Natural killer cell treated with Interleukin-12 subunit alpha and Interleukin-12 subunit beta and Interleukin-15 and Interleukin-18, amount 100 ng/mL, for 72 hours (primary cell): ENCODE measurements at places on chromosomes 16 and 17. TPM values are rescaled to one million over a fixed set of nuclear protein-coding genes. Genes with fewer than 3 reads are reported as not detected.

Gene CEP95
- total RNA-seq = 74.3 TPM

DNA sequence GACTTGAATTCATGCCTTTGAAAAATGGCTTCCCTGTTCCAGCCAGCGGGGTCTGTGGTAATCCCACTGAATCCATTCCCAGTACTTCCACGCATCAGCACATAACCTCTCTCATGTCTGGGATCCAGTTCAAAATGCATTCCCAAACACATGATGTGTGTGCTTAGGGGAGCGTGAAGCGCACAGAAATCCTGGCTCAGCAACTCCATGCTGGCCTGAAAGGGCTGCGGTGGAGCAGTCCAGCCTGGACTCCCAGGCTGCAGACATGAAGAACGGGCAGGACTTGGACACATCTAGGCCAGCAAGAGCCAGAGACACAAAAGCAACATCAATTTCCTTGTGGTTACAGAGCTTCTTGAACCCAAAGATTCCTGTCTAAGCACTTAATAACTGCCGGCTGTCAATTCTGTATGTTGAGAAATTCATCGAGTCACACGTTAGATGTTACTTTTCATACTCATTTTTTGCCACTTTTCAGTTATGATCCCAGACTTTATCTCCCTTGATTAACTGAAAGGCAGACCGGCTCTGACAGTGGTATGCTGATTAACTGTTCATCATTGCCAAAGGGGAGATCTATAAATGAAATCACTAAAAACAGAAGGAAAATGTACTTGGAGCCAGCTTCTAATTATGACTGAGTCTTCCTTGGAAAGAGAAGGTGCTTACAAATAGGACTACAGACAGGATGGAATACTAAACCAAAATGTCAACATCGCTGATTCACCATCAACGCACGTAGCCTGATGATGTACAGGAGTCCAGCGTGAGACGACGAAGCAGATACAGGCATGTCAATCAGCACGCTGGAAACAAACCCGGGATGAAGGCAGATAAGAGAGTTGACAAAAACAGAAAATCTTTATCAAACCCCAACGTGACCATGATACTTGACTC lies 23.0 kb downstream of the NSMCE1 start:
- DNase-seq = no peak

Gene PRR35
- total RNA-seq = 0.12 TPM

DNA sequence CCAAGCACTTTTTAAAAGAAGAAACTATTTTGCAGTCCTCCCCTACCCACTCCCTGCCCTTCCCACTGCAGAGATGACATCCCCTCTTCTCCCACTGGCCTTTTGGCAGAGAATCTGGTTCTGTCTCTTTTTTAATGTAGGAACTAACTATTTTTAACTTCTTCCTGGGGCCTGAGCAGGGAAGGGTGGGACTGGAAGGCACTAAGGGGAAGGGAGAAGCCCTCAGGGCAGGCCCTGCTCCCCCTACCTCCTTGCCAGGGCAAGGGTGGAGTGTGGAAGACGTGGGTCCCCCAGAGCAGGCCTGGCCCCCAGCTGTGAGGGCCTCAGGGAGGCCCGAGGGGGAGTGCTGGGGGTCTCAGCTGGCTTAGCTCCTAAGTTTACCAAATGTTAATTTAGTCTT lies 19.5 kb downstream of the UNC13D start:
- no peak for DNase-seq

DNA sequence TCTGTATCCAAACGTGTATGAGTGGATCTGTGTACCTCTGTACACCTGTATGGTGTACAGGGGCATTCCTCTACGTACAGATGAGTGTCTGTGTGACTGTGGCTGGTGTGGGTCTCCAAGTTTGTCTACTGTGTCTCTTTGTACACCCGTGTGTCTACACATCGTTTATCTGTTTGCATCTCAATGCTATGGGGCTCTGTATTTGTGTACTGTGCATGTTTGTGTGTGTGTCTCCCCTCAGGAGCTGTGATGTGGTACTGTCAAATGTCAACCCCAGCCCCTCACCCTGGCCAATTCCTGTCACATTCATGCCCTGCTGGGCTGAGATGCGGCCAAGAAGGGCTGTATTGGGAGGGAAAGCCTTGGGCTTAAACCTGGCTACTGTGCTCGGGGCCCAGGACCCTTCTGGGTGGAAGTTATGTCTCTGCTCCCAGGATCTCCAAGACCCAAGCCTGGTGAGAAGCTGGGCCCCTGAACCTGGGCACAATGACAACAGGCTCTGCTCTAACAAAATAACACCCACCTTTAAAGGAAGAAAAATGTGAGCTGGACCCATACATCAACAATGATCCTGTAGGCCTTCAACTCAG lies 3.5 kb upstream of the NAGS start:
- no peak for DNase-seq

DNA sequence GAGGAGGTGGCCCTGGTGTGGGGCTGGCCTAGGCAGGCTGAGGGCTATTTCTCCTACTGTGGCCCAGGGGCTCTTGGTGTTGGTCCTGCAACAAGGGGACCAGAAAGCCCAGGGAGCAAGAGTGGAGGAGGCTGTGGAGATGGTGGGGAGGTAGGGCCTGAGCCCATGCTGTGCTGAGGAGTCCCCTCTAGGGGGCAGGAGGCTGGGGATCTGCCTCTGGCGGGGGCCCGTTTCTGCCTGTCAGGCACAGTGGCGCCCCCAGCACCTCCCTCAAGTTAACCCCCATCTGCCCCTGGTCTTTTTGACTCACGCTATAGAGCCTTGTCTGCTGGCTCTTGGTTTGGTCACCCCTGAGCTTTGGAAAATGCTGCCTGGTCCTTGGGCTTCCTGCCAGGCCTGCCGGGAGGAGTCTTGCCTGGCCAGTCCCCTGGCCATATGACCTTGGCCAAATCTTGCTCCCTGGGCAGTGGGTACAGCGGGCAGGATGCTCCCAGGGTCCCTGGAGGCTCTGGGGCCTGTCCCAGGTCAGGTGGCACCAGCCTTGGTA lies 5.9 kb downstream of the BAIAP2 start:
- DNase-seq = no peak

- no peak for DNase-seq
Observed at GRCh38 chr16:83402160-83402814, 405.5 kb upstream of the HSBP1 start.

Gene CNGB1
- total RNA-seq = not detected

Gene WNT9B
- not detected for total RNA-seq

GRCh38 chr17:13884347-13884746 lies 185.0 kb upstream of the COX10 start:
- no peak for DNase-seq

- DNase-seq = no peak
Observed at GRCh38 chr16:69793526-69793925, 31.4 kb downstream of the WWP2 start.

- DNase-seq = no peak
Observed at GRCh38 chr16:89170346-89171215, 967 bp upstream of the CDH15 start.

- no peak for DNase-seq
Observed at GRCh38 chr16:85915125-85915845, 16.3 kb downstream of the IRF8 start.

Gene EME1
- 40.2 TPM for total RNA-seq
